ENCODE measurements at places on chromosomes 11 and 22. TPM values are rescaled to one million over a fixed set of nuclear protein-coding genes. Genes with fewer than 3 reads are reported as not detected.

CARNS1 gene
- total RNA-seq: not detected

KCNK7 gene
- total RNA-seq: not detected

DNA sequence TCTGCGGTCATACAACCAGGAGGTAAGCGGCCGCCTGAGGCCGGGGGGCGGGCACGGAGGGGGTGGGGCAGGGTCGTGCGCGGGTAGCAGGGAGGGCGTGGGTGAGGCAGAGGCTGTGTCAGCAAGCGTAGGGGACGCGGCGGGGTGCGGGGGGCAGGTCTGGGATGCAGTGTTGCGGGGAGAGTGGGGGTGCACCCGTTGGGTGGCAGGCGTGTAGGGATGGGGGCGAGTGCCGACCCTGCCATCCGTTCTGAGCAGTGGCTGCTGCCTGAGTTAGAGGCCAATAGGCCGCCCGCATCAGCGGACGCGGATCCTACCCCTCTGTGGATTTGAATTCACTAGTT, 1.4 kb downstream of the RIC8A start:
- DNase-seq: no peak

DNA sequence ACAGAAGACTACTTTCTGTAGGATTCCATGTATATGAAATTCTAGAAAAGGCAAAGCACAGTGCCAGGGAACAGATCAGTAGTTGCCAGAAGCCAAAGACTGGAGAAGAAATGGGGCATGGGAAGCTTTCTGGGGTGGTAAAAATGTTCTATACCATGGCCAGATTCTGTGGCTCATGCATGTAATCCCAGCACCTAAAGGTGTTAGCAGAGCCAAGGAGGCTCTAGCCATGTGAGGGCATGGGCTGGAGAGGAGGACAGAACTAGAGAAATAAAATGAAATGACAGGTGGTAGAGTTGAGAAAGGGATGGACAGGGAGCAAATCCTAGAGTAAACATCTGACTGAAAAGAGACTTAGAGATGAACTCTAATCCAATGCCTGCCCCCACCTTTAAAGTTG, 26.9 kb upstream of the HMGXB4 start:
- no peak for DNase-seq

GRCh38 chr11:19697721-19698121, 14.9 kb upstream of the NAV2 start:
- no peak for DNase-seq

GRCh38 chr22:27853424-27853823, 51.9 kb upstream of the MN1 start:
- DNase-seq: peak; percentile 86

DNA sequence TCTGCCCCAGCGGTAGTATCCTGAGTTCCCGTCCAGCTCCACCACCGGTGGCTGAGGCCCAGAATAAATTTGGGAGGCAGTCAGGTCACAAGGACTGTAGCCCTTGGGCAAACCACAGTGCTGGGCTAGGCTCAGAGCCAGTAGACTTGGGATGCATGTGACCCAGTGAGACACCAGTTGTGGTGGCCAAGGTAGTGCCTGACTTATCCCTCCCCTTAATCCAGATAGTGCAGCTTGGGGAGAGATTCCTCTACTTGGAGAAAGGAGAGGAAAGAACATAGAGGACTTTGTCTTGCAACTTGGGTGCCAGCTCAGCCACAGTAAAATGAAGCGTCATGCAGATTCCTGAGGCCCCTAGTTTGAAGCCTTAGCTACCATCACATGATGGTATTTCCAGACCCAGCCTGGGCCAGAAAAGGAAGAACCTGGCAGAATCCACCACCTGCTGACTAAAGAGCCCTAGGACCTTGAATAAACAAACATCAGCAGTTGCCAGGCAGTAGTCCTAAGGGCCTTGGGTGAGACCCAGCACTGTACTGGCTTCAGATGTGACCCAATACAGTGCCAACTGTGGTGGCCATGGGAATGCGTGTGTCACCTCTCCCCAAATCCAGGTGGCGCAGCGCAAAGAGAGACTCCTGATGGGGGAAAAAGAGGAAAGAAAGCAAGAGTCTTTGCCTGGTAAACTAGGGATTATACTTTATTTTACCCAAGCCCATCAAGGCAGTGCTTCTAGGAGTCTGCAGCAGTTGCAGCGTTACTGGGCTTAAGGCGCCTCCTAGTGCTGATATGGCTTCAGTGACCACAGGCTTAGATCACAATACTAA, 17.0 kb upstream of the DDX10 start:
- peak; percentile 81 for DNase-seq

DNA sequence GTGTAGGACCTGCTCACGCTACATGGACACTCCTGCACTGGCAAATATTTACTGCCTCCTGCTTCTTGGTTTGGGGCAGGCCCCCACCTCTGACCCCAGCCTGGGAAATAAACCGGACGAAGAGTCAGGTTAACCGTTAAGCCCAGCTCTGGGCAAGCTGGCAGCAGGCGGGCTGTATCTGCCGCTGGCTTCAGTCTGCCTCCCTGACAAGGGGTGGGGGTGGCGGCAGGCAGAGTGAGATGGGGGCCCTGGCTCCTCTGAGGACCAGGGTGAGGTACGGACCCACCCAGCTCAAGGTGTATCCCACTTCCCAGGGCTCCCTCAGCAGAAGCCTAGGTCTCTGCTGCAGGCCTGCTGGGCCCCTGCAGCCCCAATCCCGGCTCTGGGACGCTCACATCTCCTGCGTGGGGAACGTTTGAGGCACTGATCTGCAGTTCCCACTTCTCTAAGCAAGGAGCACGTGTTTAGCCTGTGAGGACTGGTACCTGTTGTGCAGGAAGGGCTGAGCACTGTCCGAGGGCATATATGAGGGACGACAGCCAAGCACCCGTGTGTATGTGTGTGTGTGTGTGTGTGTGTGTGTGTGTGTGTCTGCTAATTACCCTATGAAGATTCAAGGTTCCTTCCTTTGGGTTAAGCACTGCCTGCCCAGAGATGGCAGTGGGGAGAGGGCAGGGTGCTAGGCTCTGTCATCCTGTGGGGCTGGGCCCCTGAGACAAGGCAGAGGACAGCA, 1.1 kb upstream of the LRRC75B start:
- no peak for DNase-seq

- DNase-seq: no peak
These were observed 34.9 kb downstream of the OR10A6 start for GRCh38 chr11:7896009-7896785.
